ENCODE measurements at places on chromosomes 3 and 15.

GRCh38 chr15:90412356-90413194, 24.5 kb downstream of the IQGAP1 start:
- peak; percentile 13 for DNase-seq

GRCh38 chr15:42063122-42063848, 31.1 kb downstream of the PLA2G4D start:
- DNase-seq, result no peak

DNA sequence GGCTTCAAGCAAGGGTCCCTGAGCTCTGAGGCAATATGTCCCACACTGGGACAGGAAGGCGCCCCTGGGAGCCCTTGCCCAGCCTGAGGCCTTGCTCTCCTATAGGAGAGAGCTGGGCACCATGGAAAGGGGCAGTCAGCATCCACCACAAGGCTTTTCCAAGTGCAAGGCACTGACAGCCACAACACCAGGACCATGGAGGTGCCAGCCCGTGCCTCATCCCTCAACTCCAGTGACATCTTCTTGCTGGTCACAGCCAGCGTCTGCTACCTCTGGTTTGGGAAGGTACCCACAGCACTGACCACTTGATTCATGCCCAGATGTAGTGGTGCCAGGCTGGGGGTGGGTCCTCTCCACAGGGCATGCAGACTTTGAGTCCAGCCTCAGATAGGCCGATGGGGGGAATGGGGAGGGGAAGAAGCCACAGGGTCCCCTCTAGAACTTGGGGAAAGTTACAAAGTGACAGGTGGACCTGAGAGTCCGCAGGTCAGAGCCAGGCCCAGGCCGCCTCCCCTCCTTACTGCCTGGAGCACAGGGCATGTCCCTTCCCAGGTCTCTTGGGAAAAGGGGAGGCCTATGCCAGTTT, 11.8 kb downstream of the VILL start:
- no peak for DNase-seq

DNA sequence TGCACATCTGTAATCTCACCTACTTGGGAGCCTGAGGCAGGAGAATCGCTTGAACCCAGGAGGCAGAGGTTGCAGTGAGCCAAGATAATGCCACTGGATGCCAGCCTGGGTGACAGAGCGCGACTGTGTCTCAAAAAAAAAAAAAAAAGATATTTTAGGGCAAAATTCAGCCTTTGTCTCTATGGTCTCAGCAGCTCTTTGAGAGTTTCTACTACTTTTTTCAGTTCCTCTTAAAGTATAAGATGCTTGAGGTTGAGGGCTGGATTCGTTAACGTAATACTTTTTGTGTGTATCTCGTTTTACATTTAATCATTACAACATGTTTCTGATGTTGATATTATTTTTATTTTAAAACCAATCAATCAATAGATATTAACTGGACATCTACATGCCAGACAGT, 381.2 kb upstream of the TBL1XR1 start:
- DNase-seq, result no peak

- no peak for DNase-seq
These were observed 120.5 kb downstream of the POLR2M start for GRCh38 chr15:57827021-57827420.

DNA sequence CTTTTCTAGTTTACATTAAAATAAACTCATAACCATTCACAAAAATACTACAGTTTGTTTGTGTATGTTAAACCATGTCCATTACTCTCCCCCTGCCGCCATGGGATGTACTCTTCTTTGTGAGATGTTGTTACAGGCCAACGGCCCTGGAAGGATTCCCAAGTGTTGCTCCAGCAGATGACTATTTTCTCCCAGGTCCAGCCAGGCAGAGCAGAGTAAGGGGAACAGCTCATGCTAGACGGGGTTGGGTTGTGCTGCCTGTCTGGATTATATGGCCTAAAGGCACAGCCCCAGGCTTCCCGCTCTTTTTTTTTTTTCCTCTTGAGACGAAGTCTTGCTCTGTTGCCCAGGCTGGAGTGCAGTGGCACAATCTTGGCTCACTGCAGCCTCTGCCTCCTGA, 24.5 kb upstream of the SLCO2A1 start:
- no peak for DNase-seq

DNA sequence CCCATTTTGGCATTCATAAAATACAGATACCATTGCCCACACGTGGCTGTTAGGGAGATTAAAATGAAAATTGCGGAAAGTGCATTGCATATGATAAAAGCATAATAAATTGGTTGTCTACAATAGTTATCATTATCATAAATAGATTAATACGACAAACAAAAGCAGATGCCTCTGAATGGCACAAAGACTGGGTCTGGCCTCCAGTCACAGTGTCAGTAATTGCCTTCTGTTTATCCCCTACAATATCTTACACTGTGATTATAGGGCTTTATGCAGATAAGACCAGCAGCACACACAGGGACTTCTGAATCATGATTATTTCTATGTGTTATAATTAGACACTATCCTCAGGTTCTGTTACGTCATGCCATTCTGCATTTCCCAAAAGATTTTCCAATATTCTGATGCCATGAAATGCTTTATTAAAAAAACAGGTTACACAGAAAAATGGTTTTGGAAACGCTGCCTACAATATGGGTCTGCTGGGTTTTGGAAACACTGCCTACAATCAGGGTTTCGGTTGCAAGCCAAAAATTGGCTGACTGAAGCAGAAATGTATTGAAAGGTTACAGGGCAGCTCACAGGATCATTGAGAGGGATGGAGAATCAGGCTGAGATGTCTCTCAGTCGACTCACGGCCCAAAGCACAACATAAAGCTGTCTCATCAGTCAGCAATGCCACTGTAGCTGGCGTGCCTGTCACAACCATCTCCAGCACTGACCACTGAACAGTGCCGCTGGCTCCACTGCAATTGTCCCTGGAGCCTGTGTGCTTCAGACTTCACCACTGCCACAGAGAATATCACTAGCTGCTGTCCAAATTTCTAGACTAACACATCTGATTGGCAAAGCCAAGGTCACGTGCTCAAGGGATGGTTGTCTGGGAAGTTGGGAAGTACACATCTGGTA, 248.1 kb downstream of the ERC2 start:
- no peak for DNase-seq

- no peak for DNase-seq
These were observed 30.2 kb downstream of the BCL2L10 start for GRCh38 chr15:52082197-52083036.

DNA sequence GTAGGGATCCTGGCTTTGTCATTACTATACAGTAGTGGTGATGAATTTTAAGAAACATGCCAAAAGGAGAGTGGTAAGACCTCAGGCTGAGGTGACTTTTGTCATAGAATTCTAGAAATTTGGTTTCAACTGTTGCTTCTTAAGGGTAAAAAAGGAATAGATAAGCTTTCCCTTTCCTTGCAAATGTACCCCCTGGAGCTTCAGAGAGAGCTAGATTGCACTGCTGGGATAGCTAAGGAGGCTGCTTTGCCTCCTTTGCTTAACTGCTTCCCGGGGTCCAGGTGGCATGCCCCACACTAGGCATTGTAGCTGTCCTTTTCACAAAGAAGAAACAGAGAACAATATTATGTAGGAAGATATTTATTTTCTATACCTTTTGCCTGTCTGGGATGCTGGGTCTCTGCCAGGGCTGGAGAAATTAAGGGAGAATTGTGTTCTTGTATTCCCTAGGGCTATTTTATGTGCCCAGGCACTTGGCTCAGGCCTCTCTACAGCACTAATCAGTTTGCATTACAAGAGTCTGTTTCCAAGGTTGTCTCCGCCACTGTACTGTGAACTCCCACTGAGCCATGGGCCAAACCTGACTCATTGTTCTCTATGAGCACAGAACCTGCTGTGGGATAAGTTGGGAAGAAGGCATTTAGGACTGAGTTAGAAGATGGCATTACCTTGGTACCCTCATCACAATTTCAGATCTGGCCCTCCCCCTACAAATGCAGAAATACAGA, 460.0 kb downstream of the PDCD6IP start:
- DNase-seq, result no peak

GRCh38 chr15:78702609-78703333, 61.8 kb upstream of the CHRNB4 start:
- no peak for DNase-seq

DNA sequence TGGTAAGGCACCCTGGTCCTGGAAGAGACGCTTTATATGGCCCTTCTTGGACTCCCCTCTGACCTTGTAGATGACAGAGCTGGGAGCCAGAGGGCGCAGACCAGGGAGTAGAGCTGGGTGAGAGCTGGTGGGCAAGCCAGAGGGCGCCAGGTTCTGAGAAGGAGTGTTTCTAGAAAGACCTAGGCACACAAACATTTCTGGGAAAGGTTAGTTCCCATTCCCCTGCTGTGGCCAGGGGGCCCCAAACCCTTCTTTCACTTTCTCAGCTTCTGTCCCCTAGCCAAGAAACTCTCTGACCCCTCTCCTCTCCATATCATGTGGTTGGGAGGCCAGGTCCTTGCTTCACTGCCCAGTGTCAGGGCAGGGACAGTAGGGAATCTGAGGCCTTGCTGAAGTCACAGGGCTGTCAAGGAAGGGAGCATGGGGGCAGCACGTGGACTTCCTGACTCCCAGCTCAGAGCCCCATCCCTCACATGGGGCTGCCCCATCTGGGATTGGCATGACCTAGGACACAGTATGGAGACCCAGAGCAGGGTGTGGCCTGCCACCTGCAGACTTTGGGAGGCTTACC, 3.6 kb downstream of the HEMK1 start:
- DNase-seq, result no peak

DNA sequence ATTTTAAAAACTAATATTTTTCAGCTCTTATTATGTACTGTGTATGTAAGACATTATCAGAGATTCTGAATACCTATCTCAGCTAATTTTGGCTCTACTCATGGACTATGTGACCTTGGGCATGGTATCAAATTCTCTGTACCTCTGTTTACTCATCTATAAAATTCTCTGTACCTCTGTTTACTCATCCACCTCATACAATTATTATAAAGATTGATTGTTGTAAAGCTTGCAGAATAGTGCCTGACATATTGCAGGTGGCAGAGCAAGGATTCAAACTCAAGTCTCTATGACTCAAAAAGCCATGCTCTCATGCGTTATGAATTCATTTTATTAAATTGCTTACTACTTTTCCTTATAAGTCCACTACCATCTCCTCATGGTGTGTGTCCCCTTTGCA, 151.9 kb upstream of the ARL6 start:
- no peak for DNase-seq

DNA sequence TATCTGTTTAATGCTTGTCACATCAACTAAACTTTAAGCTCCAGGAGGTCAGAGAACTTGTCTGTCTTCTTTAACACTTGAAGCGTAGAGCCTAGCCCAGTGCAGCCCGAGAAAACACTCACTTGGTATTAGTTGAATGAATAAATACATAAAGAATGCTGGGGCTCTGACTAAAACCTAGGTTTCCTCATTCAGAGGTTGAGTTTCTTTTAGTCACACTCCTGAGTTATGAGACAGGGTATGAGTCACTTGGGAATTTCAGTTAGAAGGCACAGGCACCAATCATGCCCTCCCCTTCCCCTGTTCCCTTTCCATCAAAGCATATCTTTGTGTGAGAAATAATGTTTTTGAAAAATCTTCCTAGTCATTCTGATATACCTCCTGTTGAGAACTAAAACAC, 589.8 kb upstream of the DPPA4 start:
- DNase-seq, result no peak
